Stimulated activated CD4-positive, alpha-beta T cell treated with anti-CD3 and anti-CD28 coated beads, Interleukin-12 subunit alpha, Interleukin-12 subunit beta, amount 100 ng/mL, for 48 hours (primary cell): ENCODE measurements at places on chromosomes 1 and 21.

- DNase-seq = no peak
Observed at GRCh38 chr1:173039626-173040025, 11.1 kb downstream of the TNFSF18 start.

GRCh38 chr21:46211376-46211775, 17.2 kb downstream of the LSS start:
- no peak for DNase-seq

- DNase-seq = no peak
Observed at GRCh38 chr1:150168960-150169601, 19.4 kb downstream of the PLEKHO1 start.

- DNase-seq = no peak
Observed at GRCh38 chr21:38809198-38809878, 3.6 kb downstream of the ETS2 start.

GRCh38 chr1:221937155-221937953, 195.5 kb upstream of the DUSP10 start:
- DNase-seq = no peak

DNA sequence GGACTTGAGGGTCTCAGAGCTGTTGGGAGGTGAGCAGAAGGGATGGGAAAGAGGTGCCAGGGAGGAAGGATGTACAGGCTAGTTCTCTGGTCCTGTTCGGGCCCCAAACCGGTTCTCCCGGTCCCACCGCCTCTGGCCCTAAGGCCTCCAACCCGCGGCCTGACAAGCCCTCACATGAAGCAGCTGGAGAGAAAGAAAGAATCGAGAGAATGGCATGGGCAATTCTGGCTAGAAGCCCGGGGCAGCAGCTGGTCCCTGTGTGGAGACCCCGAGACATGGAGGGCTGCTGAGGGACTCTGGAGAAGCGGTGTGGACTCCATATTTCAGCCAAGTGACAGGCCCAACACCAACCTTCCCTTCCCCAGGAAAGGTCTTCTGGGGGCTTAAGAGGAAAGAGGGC, 730 bp downstream of the CDC42SE1 start:
- DNase-seq = no peak

DNA sequence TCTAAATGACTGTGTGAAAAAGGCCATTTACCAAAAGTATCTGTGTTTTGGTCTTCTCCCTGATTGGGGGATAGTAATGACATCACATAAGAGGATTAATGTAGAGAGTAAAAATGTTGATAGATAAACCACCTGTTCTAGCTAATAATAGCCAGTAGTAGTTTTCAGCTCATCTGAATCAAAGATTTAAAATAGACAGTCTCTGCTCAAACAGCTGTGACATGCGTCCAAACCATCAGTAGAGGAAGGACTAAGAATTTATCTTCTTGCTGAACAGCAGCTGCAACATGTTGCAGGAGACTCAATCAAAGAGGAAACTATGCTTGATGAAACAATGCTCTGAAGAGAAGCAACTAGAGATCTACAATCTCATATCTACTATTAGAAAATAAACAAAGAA, 21.4 kb downstream of the TMPRSS15 start:
- no peak for DNase-seq

- no peak for DNase-seq
Observed at GRCh38 chr1:228873709-228874108, 138.4 kb downstream of the RHOU start.

DNA sequence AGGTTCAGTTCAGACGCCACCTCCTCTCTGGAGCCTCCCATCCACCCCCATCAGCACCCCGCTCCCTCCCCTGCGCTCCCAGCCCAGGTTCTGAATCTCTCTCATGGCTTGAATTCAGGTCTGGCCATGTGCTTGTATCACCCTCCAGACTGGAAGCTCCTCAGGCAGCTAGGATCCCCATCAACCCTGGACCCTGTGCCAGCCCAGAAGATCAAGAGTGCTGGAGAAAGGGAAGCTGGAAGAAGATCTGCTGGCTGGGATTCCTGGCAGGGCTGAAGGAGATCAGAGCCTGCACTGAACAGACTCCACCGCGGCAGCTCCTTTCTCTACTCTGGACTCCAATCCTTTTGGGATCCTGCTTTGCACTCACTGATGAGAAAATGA, 11.7 kb upstream of the TINAGL1 start:
- DNase-seq = no peak

DNA sequence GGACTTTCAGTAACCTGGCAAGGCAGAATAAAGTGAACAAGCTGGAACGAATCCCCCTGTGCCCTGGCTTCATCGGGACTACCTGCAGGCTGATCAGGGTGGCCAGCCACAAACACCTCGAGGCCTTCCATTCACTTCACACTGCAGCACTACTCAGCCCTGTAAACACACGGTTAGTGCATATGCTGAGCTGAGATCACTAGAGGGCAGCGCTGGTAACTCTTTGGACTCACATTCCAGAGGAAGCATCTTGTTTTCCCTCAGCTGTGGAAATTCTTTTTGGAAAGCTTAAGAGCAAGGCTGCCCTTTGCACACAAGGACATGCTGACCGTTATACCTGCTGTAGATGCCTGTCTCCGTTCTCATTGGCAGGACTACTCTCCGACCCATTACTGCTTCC, 32.1 kb downstream of the PCSK9 start:
- no peak for DNase-seq

- no peak for DNase-seq
Observed at GRCh38 chr1:44806025-44806703, 987 bp downstream of the DYNLT4 start.

DNA sequence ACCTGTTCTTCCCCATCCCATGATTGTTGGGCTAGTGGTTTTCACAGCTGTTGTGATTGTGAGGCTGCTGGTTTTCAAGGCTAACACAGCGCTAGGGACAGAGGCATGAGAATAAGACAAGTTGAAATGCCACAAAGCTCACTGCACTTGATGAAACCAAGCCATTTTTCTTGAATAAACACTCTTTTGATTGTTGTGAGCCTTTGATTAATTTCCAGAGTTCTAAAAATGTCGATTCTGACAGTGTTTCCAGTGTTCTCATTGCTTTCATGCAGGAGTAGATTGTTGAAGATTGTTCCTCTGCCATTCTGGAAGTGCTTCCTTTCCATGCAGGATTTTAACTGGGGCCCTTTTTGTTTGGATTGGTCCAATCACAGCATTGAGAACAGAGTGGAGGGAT, 134.9 kb upstream of the GRIK3 start:
- DNase-seq = no peak
